ENCODE measurements at places on chromosomes 7 and 10.

- no peak for DNase-seq
Measured at GRCh38 chr10:125828311-125828710, 5.0 kb downstream of the BCCIP start.

DNA sequence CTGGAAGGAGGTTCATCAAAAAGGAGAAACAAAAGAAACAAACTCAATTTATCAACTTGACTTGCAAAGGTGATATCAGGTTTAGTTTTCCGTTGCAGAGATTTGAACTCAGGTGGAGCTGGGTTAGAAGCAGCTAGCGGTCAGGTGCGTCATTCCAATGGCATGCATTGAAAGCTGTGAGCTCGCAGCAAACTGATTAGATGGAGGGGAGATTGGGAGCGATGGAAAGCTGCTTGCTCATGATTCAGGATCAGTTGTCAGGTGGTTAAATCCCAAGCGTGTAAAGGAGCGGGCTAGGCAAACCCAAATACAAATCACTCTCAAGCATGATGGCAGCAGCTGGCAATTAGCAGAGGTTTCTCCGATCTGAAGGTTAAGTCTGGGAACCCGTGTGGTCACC is 49.3 kb upstream of the AFAP1L2 start:
- DNase-seq: no peak

GRCh38 chr7:12161146-12161545 is 49.9 kb upstream of the TMEM106B start:
- DNase-seq: no peak

DNA sequence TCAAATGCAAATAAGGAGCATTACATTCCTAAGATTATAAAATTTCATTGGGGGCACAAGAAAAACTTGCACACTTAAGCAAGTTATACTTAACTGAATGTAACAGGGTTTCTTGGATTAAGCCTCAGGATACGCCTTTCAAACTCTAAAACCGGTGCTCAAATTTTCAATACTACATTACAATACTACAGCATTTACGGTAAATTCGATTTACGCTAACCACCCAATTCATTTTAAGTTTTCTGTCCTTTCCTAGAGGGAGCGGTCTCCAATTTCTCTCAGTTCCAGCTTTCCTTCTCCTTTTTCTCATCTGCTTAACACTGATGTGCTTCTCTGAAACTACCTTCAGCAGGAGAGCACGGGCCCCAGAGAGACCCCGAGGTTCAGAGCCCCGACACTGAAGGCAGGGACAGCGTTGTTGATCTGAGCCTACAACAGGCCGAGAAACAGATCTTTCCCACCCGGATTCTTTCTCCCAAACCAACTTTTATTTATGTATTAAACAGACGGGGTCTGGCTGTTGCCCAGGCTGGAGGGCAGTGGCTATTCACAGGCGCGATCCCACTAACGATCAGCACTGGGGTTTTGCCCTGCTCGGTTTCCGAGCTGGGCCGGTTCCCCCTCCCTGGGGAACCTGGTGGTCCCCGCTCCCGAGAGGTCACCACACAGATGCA is 798 bp downstream of the ZNF425 start:
- DNase-seq: no peak

DNA sequence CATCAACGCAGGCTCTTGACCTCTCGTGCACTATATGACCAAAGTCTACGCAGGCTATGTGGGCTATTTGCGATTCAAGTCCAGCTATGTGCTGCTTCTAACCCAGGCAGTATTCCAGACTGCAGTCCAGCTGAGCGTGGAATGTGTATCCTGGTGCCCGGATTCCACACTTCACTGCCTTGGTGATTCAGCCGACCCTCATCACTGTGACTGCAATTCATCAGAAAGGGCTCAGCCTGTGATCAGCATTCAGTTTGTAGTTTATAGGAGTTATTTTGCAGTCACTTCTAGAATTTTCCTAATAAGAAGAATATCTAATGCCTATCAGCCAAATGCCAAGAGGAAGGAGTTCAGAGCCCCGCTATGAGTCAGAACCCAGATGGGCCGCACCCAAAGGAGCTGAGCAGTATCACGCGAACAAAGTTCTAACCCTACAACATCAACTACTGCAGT is 119.8 kb upstream of the LANCL2 start:
- no peak for DNase-seq

Data from NCI-H2081 (cell line).